Esophagus squamous epithelium (tissue), 5 donors: ENCODE measurements at places on chromosomes 6 and 20. TPM values are rescaled to one million over a fixed set of nuclear protein-coding genes. Genes with fewer than 3 reads are reported as not detected.
A peak's percentile ranks its signal among the peaks of the same experiment; 100 is the strongest.

GRCh38 chr20:50039706-50040431 lies 57.1 kb downstream of the SNAI1 start:
- no peak for DNase-seq
- H3K27me3 ChIP-seq, result no peaks in the 10 kb centered on the region
- H3K4me1 ChIP-seq, result peaks cover 4% of the 10 kb centered on the region
- H3K27ac ChIP-seq, result no peak overlapping the region

- H3K27me3 ChIP-seq, result no peaks in the 10 kb centered on the region
- no peaks in the 10 kb centered on the region for H3K36me3 ChIP-seq
- no peak overlapping the region for H3K27ac ChIP-seq
- H3K4me3 ChIP-seq, result no peak overlapping the region
- no peak for DNase-seq
Measured at GRCh38 chr6:5158180-5158579, 73.0 kb downstream of the PPP1R3G start.

DNA sequence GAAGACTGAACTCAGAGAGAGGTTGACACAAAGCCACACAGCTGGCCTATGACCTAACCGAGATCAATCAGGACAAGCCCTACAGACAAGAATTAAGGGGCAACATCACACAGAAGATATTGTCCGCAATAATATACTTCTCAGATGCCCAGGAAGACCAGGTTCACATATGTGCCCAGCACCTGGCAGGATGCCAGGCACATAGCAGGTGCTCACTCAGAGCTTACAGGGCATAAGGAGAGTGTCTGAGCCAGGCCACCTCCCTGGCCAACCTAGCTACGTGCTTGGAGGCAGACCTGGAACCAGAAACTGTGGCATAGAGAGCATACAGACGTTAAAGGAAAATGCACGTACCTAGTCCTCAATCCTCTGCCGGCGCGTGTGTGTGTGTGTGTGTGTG lies 87.0 kb upstream of the LRFN2 start:
- no peak overlapping the region for H3K4me3 ChIP-seq
- no peaks in the 10 kb centered on the region for H3K4me1 ChIP-seq
- H3K36me3 ChIP-seq, result no peaks in the 10 kb centered on the region
- DNase-seq, result no peak

- no peaks in the 10 kb centered on the region for H3K4me1 ChIP-seq
- DNase-seq, result no peak
- no peaks in the 10 kb centered on the region for H3K36me3 ChIP-seq
- H3K4me3 ChIP-seq, result no peak overlapping the region
- H3K27ac ChIP-seq, result no peak overlapping the region
Measured at GRCh38 chr6:6469074-6469473, 119.4 kb upstream of the LY86 start.

DNA sequence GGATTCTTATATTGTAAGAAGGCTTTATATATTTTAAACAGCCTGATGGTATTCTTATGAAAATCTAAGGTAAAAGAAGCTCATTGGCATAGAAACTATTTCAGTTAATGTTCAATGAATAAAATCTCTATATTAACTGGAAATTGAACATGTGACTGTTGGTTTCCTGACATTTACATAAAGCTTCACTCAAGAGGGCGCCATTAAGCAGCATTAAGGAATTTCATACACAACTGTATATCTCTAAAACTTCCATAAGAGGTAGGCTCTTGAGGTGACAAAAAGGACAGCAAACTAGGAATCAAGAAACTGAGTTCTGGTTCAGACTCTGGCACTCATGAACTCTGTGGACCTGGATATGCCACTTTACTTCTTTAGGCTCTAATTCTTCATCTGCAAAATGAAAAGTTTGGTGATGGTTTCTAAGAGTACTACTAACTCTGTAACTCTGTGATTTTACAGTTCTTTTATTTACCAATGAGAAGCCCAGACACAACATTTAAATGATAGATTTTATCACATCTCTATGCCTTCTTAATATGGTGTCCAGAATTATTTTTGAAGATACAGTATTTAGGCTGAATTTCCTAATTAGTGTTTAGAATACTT lies 147.5 kb downstream of the FLRT3 start:
- no peaks in the 10 kb centered on the region for H3K27me3 ChIP-seq
- no peak overlapping the region for H3K27ac ChIP-seq
- DNase-seq, result no peak
- no peaks in the 10 kb centered on the region for H3K36me3 ChIP-seq
- H3K4me3 ChIP-seq, result no peak overlapping the region
- H3K4me1 ChIP-seq, result no peaks in the 10 kb centered on the region

DNA sequence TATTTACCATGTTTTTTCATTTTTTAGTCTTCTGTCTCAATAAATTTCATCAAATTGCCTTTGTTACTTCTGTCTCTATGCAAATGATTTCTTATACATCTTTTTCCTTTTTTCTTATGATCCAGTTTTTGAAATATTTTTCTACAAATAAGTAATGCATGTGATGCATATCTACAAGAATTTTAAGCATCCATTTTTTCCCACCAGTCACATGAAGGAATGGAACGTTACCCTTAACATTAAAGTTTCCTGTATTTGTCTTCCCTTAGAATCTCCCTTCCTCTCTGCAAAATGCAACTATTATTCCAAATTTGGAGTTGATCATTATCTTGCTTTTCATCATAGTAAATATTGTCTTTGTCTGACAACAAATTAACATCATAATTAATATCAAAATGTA lies 35.5 kb downstream of the PSMB9 start:
- peaks cover 22% of the 10 kb centered on the region for H3K4me1 ChIP-seq
- H3K27ac ChIP-seq, result no peak overlapping the region
- no peak overlapping the region for H3K4me3 ChIP-seq

TAF11 gene
- total RNA-seq, result 19.1 TPM

LINC00237 gene
- total RNA-seq, result not detected

- H3K36me3 ChIP-seq, result no peaks in the 10 kb centered on the region
- H3K4me3 ChIP-seq, result peak overlapping the region; percentile 23
- peaks cover 47% of the 10 kb centered on the region for H3K4me1 ChIP-seq
- no peaks in the 10 kb centered on the region for H3K27me3 ChIP-seq
Measured at GRCh38 chr20:1477896-1478490, 11.3 kb upstream of the NSFL1C start.

GRCh38 chr6:117502580-117502979 lies 20.1 kb downstream of the DCBLD1 start:
- no peaks in the 10 kb centered on the region for H3K27me3 ChIP-seq
- peaks cover 31% of the 10 kb centered on the region for H3K4me1 ChIP-seq

- DNase-seq, result no peak
- no peak overlapping the region for H3K4me3 ChIP-seq
Measured at GRCh38 chr6:129492260-129492659, 217.7 kb downstream of the ARHGAP18 start.

DNA sequence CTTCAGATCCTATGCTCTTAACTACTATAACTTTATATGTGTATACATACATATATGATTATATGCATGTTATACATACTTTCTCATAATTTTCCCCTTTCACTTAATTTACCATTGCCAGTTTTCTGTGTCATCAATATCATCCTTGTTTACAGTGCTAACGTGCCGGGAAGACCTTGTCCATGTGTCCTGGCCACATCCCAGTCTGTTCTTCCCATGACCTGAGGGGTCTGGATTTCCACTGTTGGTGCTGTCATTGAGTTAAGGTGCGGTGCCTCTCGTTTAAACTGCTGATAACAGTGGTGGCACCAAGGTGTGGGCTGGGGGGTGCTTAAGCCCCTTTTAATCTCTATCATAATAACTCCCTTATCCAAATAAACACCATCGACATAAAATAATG lies 8.5 kb upstream of the SDCBP2 start:
- H3K36me3 ChIP-seq, result no peaks in the 10 kb centered on the region
- H3K27ac ChIP-seq, result peak overlapping the region; percentile 61
- peaks cover 19% of the 10 kb centered on the region for H3K4me1 ChIP-seq
- no peak overlapping the region for H3K4me3 ChIP-seq
- DNase-seq, result no peak

CALHM4 gene
- not detected for total RNA-seq

GRCh38 chr6:40714576-40715564 lies 127.7 kb upstream of the LRFN2 start:
- no peak overlapping the region for H3K27ac ChIP-seq
- H3K27me3 ChIP-seq, result no peaks in the 10 kb centered on the region
- no peaks in the 10 kb centered on the region for H3K36me3 ChIP-seq
- H3K4me1 ChIP-seq, result peaks cover 32% of the 10 kb centered on the region
- no peak overlapping the region for H3K4me3 ChIP-seq
- DNase-seq, result no peak

DNA sequence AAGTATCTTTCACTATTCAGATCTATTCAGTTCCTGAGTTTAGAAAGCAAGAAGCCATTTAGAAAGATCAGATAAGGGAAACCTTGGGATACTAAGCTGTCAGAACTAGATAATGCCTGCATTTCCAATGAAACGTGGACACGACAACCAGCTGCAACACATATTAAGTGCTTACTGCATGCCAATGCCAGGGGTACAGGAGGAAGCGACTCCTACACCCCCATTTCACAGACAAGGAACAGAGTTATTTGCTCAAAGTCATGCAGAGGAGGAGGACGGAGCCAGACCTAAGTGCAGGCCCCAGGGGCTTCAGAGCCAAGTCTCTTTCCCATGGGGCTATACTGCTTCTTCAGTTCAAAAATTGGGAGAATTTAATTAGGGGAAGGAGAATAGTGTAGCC lies 62.4 kb downstream of the PREX1 start:
- H3K27ac ChIP-seq, result no peak overlapping the region
- H3K27me3 ChIP-seq, result no peaks in the 10 kb centered on the region
- no peaks in the 10 kb centered on the region for H3K36me3 ChIP-seq
- no peak overlapping the region for H3K4me3 ChIP-seq
- peaks cover 32% of the 10 kb centered on the region for H3K4me1 ChIP-seq

ARMC12 gene
- total RNA-seq, result not detected

SDCBP2 gene
- total RNA-seq, result 118 TPM

DNA sequence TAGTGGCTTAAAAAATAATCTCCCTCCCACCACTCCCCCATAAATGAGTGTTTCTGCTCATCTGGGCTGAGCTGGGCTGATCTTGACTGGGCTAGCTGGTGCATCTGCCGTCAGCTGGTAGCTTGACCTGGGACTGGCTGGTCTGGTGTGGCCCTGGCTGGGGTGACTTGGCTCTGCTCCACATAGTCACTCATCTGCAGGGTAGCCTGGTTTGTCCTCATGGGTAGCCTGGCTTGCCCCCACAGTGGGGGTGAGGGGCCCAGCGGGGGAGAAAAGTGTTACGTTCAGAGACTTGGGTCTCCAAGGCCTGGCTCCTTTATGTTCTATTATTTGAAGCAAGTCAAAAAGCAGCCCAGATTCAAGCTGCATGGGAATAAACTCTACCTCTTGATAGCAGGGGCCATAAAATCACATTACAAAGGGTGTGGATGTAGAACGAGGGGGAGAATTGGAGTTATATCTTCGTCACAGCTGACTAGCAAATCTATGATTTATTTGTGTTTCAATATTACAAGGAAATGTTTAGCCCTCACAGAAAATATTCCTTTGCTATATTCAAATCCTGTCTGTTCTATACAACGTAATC lies 32.9 kb downstream of the EDN3 start:
- H3K36me3 ChIP-seq, result no peaks in the 10 kb centered on the region
- no peak overlapping the region for H3K4me3 ChIP-seq
- no peak for DNase-seq

GRCh38 chr6:30151580-30151979 lies 9.4 kb downstream of the TRIM10 start:
- H3K4me3 ChIP-seq, result no peak overlapping the region
- DNase-seq, result no peak
- H3K36me3 ChIP-seq, result no peaks in the 10 kb centered on the region
- H3K27ac ChIP-seq, result no peak overlapping the region
- peaks cover 49% of the 10 kb centered on the region for H3K27me3 ChIP-seq

BANF2 gene
- not detected for total RNA-seq

DNA sequence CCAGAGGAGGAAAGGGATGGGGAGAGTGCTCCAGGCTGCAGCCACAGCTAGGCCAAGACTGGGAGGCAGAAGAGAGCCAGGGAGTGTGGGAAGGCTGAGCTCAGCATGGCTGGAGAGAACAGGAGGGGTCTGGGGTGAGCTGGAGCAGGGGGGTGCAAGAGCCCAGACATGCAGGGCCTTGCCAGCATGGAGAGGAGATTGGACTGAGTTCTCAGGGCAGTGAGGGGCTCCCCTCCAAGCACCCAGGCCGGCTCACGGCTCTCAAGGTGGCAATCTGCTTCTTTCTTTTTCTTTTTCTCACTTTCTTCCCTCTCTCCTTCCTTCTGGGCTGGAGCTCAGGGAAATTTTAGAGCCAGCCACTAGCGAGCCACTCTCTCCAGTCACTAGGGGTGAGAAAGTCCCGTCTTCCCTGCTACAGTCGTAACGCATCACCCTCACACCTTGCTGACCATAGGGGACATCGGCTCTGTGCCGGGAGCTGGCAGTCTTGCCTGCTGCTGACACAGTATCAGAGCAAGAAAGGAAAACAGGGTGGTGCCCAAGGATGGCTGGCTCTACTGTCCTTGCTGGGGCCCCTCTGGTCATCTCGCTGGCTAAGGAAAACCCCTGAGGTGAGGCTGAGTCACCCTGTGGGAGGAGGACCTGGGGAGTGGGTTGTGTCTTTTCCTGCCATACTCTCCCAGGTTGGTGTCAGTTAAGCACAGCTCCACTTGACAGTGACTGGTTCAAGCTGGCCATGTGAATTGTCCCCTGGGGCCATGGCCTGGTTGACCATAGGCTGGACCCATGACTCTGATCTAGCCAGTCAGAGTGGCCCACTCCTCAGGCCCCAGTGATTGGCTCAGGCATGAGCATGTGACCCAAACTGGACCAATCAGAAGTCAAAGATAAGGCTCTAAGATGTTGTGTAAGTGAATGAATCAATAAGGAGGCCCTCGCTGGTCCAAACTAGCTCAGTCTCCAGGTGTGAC lies 135.1 kb upstream of the PMEPA1 start:
- H3K36me3 ChIP-seq, result no peaks in the 10 kb centered on the region
- H3K4me3 ChIP-seq, result no peak overlapping the region
- no peaks in the 10 kb centered on the region for H3K27me3 ChIP-seq

- no peak for DNase-seq
- H3K27me3 ChIP-seq, result no peaks in the 10 kb centered on the region
- H3K4me3 ChIP-seq, result no peak overlapping the region
- no peaks in the 10 kb centered on the region for H3K4me1 ChIP-seq
Measured at GRCh38 chr6:134920422-134920821, 29.5 kb downstream of the ALDH8A1 start.

- peaks cover 8% of the 10 kb centered on the region for H3K4me1 ChIP-seq
- H3K27me3 ChIP-seq, result no peaks in the 10 kb centered on the region
- DNase-seq, result no peak
- H3K27ac ChIP-seq, result no peak overlapping the region
- H3K36me3 ChIP-seq, result no peaks in the 10 kb centered on the region
- H3K4me3 ChIP-seq, result no peak overlapping the region
Measured at GRCh38 chr6:74892091-74892490, 313.8 kb downstream of the COL12A1 start.
